Keratinocyte (primary cell): ENCODE measurements at places on chromosomes 13 and 19. TPM values are rescaled to one million over a fixed set of nuclear protein-coding genes. Genes with fewer than 3 reads are reported as not detected.

DNA sequence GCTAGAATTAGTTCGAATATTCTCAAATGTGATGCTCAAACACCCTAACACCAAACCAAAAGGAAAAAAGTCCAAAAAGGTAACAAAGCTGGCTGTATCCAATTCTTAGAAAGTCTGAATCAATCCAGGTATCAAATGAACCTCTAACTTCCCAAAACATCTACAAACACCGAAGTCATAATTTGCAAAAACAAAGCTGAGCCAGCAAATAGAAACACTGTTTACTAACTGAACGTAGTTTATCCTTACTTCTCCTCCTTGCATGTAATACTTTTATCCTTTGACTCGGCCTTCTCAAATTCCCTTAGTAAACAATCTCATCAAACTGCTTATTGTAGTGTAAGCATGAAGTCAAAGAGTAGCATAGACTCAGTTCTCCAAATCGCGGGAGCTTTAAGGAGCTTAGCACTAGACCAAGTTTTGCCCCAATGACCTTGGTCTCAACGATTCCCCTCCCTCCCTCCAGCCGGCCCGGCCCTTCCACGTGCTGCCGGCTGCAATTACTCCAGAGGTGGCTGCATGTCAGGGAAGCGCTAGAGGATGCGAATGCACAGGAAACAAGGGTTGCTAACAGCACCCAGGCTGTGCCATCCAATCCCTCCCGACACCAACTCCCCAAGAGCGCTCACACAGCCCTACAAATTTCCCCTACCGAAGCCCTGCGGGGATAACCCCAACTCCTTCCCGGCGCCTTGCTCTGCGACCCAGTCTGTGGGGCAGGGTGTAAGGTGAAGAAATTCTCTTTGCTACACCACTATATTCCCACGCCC is 693 bp downstream of the XPO4 start:
- DNase-seq: no peak
- H3K36me3 ChIP-seq: no peaks in the 10 kb centered on the region
- peak overlapping the region; percentile 85 for H3K27ac ChIP-seq
- no peaks in the 10 kb centered on the region for H3K27me3 ChIP-seq
- H3K4me1 ChIP-seq: peaks cover 7% of the 10 kb centered on the region

DNA sequence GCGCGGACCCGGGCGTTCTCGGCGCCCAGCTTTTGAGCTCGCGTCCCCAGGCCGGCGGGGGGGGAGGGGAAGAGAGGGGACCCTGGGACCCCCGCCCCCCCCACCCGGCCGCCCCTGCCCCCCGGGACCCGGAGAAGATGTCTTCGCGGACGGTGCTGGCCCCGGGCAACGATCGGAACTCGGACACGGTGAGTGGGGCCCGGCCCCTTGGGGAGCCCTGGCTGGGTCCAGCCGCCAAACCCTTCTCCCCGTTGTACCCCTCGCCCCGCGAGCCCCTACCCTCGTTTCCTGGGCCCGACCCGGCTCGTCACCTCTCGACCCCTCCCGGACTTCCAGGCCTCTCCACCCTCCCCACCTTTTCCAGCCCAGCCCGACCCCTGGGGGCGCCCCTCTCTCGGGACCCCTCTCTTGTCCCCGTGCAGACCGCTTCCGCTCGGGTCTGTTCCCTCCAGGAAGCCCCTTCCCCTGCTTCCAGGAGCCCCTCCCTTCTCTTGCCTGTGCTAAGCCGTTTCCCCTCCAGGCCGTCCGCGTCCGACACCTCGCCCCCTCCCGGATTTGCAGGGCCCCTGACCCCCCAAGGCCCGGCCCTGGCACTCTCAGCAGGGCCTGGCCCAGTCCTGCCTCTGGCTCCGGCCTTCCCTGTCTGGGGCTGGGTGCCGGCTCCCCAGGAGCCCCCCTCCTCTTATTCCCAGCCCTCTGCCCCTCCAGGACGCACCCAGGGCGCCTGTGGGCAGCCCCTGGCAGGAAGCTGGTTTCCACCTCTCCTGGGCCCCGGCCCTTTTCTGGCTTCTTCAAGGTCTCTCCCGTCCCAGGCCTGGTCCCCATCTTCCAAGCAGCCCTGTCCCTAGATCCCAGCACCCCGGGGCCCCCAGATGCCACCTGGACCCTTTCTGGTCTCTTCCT is 632 bp downstream of the MARK4 start:
- H3K4me1 ChIP-seq: peaks cover 28% of the 10 kb centered on the region
- peak overlapping the region; percentile 66 for H3K27ac ChIP-seq
- no peak for DNase-seq

DNA sequence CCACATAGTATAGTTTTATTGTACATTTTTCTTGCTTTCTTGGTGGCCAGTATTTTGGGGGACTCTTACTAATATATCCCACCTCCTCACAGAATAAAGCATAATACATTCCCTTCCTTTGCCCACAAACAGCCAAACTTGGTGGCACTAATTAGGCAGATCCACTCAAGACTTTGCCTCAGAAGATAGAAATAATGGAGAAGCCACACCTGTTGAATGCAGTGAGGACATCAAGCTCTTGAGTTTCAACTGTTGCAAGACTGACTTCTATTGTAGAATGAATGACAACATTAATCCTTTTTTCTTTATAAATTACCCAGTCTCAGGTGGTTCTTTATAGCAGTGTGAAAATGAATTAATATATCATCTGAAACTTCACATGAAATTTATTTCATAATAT is 1183.6 kb upstream of the ATXN8OS start:
- no peaks in the 10 kb centered on the region for H3K4me1 ChIP-seq
- no peak overlapping the region for H3K4me3 ChIP-seq
- no peak overlapping the region for H3K27ac ChIP-seq
- no peak for DNase-seq
- H3K27me3 ChIP-seq: no peaks in the 10 kb centered on the region

DNA sequence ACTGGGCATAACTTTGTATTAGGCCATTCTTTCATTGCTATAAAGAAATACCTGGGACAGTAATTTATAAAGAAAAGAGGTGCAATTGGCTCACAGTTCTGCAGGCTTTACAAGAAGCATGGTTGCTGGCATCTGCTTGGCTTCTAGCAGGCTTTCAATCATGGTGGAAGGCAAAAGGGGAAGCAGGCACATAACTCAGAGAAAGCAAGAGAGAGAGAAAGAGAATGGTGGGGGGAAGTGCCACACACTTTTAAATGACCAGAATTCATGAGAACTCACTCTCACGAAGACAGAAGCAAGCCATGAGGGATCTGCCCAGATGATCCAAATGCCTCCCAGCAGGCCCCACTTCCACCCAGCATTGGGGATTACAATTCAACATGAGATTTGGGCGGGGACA is 179.7 kb downstream of the SPRY2 start:
- no peak for DNase-seq
- no peaks in the 10 kb centered on the region for H3K4me1 ChIP-seq
- H3K36me3 ChIP-seq: no peaks in the 10 kb centered on the region
- no peaks in the 10 kb centered on the region for H3K27me3 ChIP-seq
- no peak overlapping the region for H3K4me3 ChIP-seq
- H3K27ac ChIP-seq: no peak overlapping the region

- DNase-seq: no peak
- no peak overlapping the region for H3K27ac ChIP-seq
- H3K36me3 ChIP-seq: no peaks in the 10 kb centered on the region
Observed at GRCh38 chr19:33603377-33603776, 18.4 kb upstream of the CHST8 start.

DNA sequence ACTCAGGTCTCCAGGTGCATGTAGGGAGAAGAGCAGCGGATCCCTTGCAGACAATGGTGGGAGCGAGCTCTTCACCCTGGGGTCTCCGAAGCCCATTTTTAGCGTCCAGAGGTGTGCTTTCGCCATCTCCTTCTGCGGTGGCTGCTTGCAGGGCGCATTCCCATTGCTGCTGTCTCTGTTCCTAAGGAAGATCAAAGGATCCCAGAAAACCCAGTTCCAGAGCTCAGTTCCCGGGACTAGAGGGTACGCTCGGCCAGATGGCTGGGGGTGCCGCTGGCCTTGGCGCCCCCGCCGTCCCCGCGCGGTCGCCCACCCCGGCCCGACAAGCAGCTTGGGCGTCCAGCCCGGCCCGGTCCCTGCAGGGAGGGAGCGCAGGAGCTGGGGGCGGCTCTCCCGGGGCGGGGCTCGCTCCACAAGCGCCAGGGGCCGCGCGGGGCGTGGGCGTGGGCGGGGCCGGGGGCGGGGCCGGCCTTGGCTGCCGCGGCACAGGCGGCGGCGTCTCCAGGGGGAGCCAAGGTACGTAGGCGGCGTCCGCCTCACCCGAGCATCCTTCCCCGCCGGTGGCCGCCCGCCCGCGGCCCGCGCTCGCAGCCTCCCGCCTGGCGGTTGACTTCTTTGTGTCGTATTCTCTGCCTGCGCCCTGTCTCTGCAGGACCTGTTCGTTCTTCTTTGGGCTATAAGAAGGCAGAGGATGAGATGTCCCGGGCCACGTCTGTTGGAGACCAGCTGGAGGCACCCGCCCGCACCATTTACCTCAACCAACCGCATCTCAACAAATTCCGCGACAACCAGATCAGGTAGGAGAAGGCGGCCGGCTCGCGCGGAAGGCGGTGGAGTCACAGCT is 96.8 kb downstream of the ATP8A2 start:
- H3K27ac ChIP-seq: no peak overlapping the region

DNA sequence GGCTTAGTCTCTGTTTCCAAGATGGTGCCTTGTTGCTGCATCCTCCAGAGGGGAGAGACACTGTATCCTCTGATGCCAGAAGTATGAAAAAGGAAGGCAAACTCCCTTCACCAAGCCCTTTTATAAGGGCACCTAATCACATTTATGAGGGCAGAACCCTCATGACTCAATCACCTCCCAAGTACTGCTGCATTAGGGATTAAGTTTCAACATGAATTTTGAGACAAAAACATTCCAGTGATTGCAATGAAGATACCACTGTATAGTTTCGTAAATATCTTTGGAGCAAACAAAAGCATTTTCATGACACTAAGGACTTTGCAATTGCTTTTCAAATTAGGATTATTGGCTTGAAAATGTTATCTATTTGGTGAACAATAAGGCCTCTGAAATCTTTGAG is 63.8 kb downstream of the RNF17 start:
- H3K27me3 ChIP-seq: no peaks in the 10 kb centered on the region
- H3K4me1 ChIP-seq: peaks cover 5% of the 10 kb centered on the region
- H3K36me3 ChIP-seq: no peaks in the 10 kb centered on the region
- DNase-seq: no peak
- H3K27ac ChIP-seq: no peak overlapping the region

DNA sequence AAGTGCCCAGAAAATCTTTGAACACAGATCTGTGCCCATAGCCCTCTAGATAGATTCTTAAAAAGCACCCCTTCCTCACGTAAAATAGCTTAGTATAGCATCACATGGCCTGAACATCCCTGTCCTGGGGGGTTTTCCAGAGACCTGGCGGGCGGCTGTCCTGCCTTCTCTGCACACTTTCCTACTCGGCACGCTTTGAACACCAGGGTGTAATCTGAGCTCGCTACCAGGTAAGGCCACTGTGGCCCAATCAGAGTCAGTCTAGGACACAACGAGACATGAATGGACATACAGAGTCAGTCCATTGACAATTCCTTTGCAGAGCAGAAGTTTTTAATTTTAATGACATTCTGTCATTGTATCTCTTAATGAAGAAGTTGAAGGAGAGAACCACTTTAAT is 8.1 kb downstream of the CYP2A13 start:
- H3K27me3 ChIP-seq: no peaks in the 10 kb centered on the region
- H3K4me1 ChIP-seq: no peaks in the 10 kb centered on the region
- H3K27ac ChIP-seq: no peak overlapping the region
- H3K4me3 ChIP-seq: no peak overlapping the region

- peaks cover 22% of the 10 kb centered on the region for H3K4me1 ChIP-seq
- no peak for DNase-seq
- H3K4me3 ChIP-seq: no peak overlapping the region
- no peaks in the 10 kb centered on the region for H3K27me3 ChIP-seq
- no peak overlapping the region for H3K27ac ChIP-seq
Observed at GRCh38 chr13:24663586-24663985, 16.6 kb upstream of the ATP12A start.

ZNF317 gene
- 15.7 to 25.9 TPM (median 21.9 TPM) in 3 replicates for polyA plus RNA-seq

NFIC gene
- polyA plus RNA-seq: 1.8 to 7.6 TPM (median 2.4 TPM) in 3 replicates

ZNF415 gene
- 4.2 to 7.5 TPM (median 5.2 TPM) in 3 replicates for polyA plus RNA-seq

CRX gene
- polyA plus RNA-seq: not detected in 3 replicates
